Memory B cell (primary cell): ENCODE measurements at places on chromosomes 11 and 22.

GRCh38 chr11:101860696-101861427 is 53.9 kb upstream of the CEP126 start:
- peaks cover 3% of the 10 kb centered on the region for H3K36me3 ChIP-seq
- H3K27me3 ChIP-seq, result peaks cover 7% of the 10 kb centered on the region
- DNase-seq, result peak; percentile 35
- no peak overlapping the region for H3K4me3 ChIP-seq
- H3K27ac ChIP-seq, result no peak overlapping the region

DNA sequence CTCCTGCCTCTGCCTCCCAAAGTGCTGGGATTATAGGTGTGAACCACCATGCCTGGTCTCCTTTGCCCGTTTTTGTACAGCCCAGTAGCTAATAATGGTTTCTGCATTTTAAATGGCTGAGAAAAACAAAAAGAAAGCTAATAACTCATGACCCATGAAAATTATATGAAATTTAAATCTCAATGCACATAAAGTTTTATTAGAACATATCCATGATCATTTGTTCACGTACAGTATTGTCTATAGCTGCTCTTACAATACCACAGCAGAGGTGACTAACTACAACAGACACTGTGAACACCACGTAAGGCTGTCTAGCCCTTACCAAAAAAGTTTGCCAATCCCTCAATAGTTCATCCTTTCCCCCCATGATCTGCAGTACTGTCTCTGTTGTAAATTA is 6.4 kb upstream of the PLAAT2 start:
- peak overlapping the region; percentile 100 for H3K27ac ChIP-seq
- no peaks in the 10 kb centered on the region for H3K27me3 ChIP-seq
- peaks cover 4% of the 10 kb centered on the region for H3K36me3 ChIP-seq

- H3K4me3 ChIP-seq, result no peak overlapping the region
- peaks cover 26% of the 10 kb centered on the region for H3K4me1 ChIP-seq
- DNase-seq, result no peak
- peak overlapping the region; percentile 53 for H3K27ac ChIP-seq
- H3K27me3 ChIP-seq, result no peaks in the 10 kb centered on the region
- H3K36me3 ChIP-seq, result peaks cover 20% of the 10 kb centered on the region
These were observed 18.1 kb downstream of the MAML2 start for GRCh38 chr11:96324912-96325311.

DNA sequence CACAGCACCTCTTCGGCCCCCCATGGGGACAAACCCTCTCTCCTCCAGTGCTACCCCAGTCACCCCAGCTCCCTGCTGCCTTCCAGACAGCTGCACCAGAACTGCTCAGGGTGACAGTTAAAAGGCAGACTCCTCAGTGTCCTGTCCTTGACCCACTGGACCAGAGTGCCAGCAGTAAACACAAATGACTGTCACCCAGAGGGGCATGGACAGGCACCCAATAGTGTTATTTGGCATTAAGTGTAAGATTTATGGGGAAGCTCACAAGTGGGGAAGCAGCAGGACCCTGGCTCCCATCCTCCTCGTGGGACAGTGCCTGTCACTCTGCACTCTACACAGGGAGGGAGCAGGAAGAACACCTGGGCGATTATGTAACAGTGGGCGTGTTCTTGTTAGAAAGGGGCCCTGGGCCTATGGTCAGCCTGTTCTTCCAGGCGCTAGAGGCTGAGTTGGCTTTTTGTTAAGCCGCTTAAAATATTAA is 5.0 kb downstream of the RPS19BP1 start:
- H3K27me3 ChIP-seq, result no peaks in the 10 kb centered on the region
- peak overlapping the region; percentile 88 for H3K27ac ChIP-seq
- peaks cover 73% of the 10 kb centered on the region for H3K4me1 ChIP-seq
- peaks cover 23% of the 10 kb centered on the region for H3K36me3 ChIP-seq
- H3K4me3 ChIP-seq, result peak overlapping the region; percentile 54
- no peak for DNase-seq

- DNase-seq, result no peak
- no peak overlapping the region for H3K4me3 ChIP-seq
- peaks cover 28% of the 10 kb centered on the region for H3K36me3 ChIP-seq
These were observed 37.8 kb downstream of the TBC1D22A start for GRCh38 chr22:46800102-46800857.

DNA sequence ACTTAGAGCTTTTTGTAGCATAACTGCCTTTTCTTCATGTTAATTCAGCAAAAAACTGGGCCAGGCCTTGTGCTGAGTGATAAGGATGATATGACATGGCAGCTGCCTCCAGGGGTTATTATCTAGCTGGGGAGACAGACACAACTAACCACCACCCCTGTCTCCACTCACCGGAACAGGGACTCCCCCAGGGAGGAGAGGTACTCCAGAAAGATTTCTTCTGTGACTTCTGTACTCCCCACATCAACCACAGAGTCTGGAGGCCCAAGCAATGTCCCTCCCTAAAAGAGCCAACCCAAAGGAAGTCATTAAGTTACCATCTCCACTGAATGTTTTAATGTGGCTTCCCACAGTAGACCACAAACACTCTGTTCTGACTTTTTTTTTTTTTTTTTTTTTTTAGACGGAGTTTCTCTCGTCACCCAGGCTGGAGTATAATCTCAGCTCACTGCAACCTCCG is 14.3 kb upstream of the PMM1 start:
- DNase-seq, result no peak
- peaks cover 2% of the 10 kb centered on the region for H3K27me3 ChIP-seq
- peaks cover 39% of the 10 kb centered on the region for H3K36me3 ChIP-seq
- H3K4me3 ChIP-seq, result no peak overlapping the region
- no peak overlapping the region for H3K27ac ChIP-seq

DNA sequence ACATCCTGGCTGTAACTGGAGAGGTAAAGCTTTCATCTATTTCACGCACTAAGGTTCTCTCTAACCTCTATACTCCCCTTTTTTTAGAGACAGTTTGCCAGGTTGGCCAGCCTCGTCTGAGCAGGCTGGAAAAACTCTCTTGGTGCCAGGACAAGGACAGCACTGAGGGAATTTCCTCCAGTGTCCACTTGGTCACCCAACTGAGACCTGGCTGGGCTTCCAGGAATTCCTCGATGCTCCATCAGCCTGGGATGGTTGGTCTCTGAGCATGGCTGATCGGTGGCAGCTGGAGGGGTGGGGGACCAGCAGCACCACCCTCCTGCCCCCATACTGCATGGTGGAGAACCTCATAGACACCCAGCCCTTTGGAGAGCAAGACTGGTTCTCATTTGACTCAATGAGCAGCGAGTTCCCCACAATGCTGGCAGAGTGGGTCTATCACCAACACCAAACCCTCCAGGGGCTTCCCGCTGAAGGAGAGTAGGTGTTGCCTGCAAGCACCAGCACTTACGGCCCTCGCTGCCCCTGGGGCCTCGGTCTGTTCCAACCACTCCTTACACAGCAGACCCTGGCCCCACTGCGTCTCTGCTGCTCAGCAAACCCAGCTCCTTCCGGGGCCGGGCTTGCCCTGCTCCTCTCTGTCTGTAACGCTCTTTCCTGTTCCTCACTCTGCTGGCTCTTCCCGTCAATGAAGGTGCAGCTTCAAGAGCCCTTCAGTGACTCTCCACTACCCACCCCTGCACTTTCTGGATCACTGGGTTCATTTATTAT is 122.2 kb downstream of the ST3GAL4 start:
- peaks cover 8% of the 10 kb centered on the region for H3K4me1 ChIP-seq
- DNase-seq, result no peak
- H3K27ac ChIP-seq, result no peak overlapping the region

GRCh38 chr11:64121663-64122410 is 44.1 kb downstream of the MACROD1 start:
- DNase-seq, result no peak
- no peaks in the 10 kb centered on the region for H3K4me1 ChIP-seq
- no peaks in the 10 kb centered on the region for H3K27me3 ChIP-seq
- peaks cover 2% of the 10 kb centered on the region for H3K36me3 ChIP-seq

DNA sequence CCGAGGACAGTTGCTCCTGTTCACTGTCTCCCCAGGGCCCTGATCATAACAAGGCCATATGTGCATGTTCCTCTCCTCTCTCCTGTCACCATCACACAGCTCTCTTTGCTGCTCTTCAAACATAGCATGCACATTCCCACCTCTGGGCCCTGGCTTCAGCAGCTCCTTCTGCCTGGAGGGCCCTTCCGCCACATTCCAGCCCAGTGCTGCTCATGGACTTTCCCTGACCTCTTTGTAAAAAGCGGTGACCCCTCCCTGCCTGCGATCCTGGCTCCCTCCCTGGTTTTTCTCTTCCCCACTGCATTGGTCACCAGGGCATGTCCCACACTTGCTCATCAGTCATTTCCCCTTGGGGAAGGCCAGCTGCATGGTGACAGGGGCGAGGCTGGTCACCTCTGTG is 98.2 kb downstream of the MYO18B start:
- H3K36me3 ChIP-seq, result no peaks in the 10 kb centered on the region
- H3K27ac ChIP-seq, result no peak overlapping the region
- H3K27me3 ChIP-seq, result peaks cover 20% of the 10 kb centered on the region
- DNase-seq, result no peak

DNA sequence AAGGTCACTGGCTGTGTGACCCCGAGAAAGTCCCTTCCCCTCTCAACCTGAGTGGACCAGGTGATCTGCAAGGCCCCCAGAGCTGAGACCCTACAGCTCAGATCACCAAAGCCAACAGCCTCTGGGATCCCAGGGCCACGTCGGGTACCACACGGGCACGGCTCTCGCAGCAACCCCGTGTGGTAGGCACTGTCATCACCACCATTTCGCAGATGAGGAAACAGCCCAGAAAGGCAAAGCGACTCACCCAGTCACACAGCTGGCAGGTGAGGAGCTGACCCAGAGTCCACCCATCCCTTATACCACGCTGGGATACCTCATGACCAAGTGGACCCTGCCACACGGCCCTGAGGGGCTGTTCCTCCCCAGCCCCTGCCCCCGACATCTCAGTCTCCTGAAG is 2.8 kb downstream of the ATP5MGL start:
- H3K36me3 ChIP-seq, result peaks cover 5% of the 10 kb centered on the region
- no peaks in the 10 kb centered on the region for H3K27me3 ChIP-seq
- no peak for DNase-seq
- no peak overlapping the region for H3K4me3 ChIP-seq

GRCh38 chr22:45207533-45207932 is 33.2 kb downstream of the KIAA0930 start:
- no peak for DNase-seq
- H3K36me3 ChIP-seq, result peaks cover 14% of the 10 kb centered on the region
- H3K27ac ChIP-seq, result no peak overlapping the region
- no peak overlapping the region for H3K4me3 ChIP-seq

GRCh38 chr11:101096036-101096704 is 33.4 kb downstream of the PGR start:
- DNase-seq, result no peak
- H3K4me3 ChIP-seq, result no peak overlapping the region
- no peaks in the 10 kb centered on the region for H3K4me1 ChIP-seq
- H3K27ac ChIP-seq, result no peak overlapping the region

DNA sequence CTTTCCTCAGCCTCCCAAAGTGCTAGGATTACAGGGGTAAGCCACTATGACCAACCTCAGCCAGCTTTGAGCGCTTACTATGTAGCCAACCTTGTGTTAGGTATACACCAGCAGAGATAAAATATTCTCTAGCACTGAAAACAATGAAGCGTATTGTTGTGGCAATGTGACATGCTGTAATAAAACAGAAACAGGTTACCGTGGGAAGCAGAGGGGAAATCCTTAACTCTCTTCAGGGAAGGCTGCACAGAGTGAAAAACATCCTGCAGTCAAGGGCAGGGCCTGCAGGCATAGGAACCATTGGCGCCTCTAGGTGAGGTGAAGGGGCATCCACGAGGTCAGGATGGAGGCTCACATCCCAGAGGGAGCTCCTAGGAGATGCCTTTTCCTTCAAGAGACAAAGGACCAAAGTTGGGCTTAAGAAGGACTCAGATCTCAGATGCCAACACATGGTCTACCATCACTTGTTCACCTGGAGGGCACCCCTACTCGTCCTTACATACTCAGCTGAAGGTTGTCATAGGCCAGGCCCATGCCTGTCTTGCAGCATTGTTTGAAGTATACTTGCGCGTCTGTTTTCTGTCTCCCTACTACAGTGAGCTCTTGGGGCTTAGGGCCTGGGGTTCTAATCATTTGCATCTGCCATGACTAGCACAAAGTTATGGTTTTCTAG is 8.0 kb downstream of the POLD4 start:
- H3K27ac ChIP-seq, result no peak overlapping the region
- no peak overlapping the region for H3K4me3 ChIP-seq
- H3K27me3 ChIP-seq, result no peaks in the 10 kb centered on the region

GRCh38 chr11:80584661-80585060 is 1143.8 kb upstream of the TENM4 start:
- H3K4me1 ChIP-seq, result no peaks in the 10 kb centered on the region
- H3K36me3 ChIP-seq, result no peaks in the 10 kb centered on the region
- no peak for DNase-seq

GRCh38 chr22:38744981-38745380 is 10.8 kb downstream of the SUN2 start:
- no peaks in the 10 kb centered on the region for H3K4me1 ChIP-seq
- no peak for DNase-seq
- H3K27me3 ChIP-seq, result no peaks in the 10 kb centered on the region
- no peak overlapping the region for H3K4me3 ChIP-seq
- peaks cover 13% of the 10 kb centered on the region for H3K36me3 ChIP-seq

GRCh38 chr11:111360150-111361043 is 18.7 kb downstream of the POU2AF1 start:
- no peaks in the 10 kb centered on the region for H3K27me3 ChIP-seq
- H3K36me3 ChIP-seq, result peaks cover 35% of the 10 kb centered on the region
- no peak for DNase-seq

GRCh38 chr11:83120327-83120726 is 36.6 kb upstream of the PCF11 start:
- peaks cover 1% of the 10 kb centered on the region for H3K27me3 ChIP-seq
- DNase-seq, result no peak

DNA sequence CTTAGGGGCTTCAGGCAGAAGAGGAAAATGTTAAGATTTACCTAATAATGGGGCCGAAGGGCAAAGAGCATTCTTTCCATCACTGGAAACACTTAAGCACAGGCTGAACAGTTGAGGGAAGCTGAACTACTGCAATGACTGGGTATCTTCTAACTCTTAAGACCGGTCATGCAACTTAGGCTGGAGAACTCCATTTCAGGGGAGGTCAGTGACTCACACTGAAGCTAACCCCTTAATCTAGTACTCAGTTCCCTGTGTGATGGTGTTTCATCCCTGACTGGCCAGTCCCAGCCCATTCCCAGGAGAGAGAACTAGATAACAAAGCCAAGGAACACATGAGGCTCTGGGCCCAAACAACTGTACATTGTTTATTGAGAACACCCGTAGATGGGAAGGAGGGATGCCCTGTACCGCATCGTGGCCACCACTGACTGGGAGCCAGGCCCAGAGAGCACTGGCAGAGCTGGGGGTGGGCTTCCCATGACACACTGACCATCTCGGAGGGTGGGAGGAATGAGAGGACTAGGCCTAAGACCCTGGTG is 10.5 kb downstream of the RPL27A start:
- peaks cover 15% of the 10 kb centered on the region for H3K4me1 ChIP-seq
- no peaks in the 10 kb centered on the region for H3K27me3 ChIP-seq
- peaks cover 7% of the 10 kb centered on the region for H3K36me3 ChIP-seq
- no peak overlapping the region for H3K27ac ChIP-seq

GRCh38 chr22:37118083-37118482 is 8.6 kb upstream of the TMPRSS6 start:
- no peak overlapping the region for H3K4me3 ChIP-seq
- DNase-seq, result no peak
- no peaks in the 10 kb centered on the region for H3K36me3 ChIP-seq
- H3K27me3 ChIP-seq, result no peaks in the 10 kb centered on the region
- no peak overlapping the region for H3K27ac ChIP-seq

- DNase-seq, result no peak
- peaks cover 5% of the 10 kb centered on the region for H3K4me1 ChIP-seq
- H3K27ac ChIP-seq, result no peak overlapping the region
- H3K36me3 ChIP-seq, result no peaks in the 10 kb centered on the region
- H3K27me3 ChIP-seq, result peaks cover 10% of the 10 kb centered on the region
These were observed 3.0 kb downstream of the PKP3 start for GRCh38 chr11:396948-397548.
